ENCODE measurements at places on chromosomes 12 and 14.
A peak's percentile ranks its signal among the peaks of the same experiment; 100 is the strongest.

- DNase-seq = no peak
- H3K27me3 ChIP-seq = no peaks in the 10 kb centered on the region
- H3K4me3 ChIP-seq = no peak overlapping the region
- H3K36me3 ChIP-seq = no peaks in the 10 kb centered on the region
- no peak overlapping the region for H3K27ac ChIP-seq
Measured at GRCh38 chr14:87492561-87492960, 500.4 kb downstream of the GALC start.

DNA sequence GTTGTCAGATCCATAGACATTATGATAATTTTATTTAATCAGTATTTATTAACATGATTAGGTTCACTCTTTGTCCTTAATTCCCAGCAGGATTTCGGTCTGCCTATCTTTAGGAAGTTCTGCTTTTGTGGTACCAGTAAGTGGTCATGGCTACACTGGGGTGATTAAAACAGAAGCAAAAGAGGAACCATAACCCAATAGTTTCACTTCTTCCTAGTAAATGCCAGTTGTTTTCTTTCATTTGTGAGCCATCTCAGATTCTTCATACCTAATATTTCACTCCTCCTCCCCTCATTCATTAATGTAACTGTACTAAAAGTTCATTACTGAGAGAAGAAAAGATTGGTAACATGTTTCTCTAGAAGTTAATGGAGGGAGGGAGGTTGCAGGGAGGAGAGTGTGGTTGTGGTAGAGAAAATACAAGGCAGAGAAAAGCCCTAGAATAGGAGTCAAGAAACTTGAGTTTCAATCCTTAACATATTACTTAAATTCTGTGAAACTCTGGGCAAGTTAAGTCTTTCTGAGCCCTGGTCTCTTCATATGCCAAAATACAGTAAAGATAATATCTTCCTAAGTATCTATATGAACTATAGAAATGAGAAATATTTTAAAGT, 101.2 kb downstream of the PEBP1 start:
- no peaks in the 10 kb centered on the region for H3K27me3 ChIP-seq
- peaks cover 5% of the 10 kb centered on the region for H3K4me1 ChIP-seq
- H3K36me3 ChIP-seq = peaks cover 19% of the 10 kb centered on the region
- no peak overlapping the region for H3K27ac ChIP-seq
- H3K4me3 ChIP-seq = no peak overlapping the region
- DNase-seq = no peak

- DNase-seq = no peak
- peaks cover 46% of the 10 kb centered on the region for H3K36me3 ChIP-seq
- H3K27ac ChIP-seq = peak overlapping the region; percentile 96
- peaks cover 90% of the 10 kb centered on the region for H3K4me1 ChIP-seq
- H3K4me3 ChIP-seq = peak overlapping the region; percentile 69
- no peaks in the 10 kb centered on the region for H3K27me3 ChIP-seq
Measured at GRCh38 chr12:111434049-111434448, 28.3 kb downstream of the SH2B3 start.

- no peaks in the 10 kb centered on the region for H3K36me3 ChIP-seq
- H3K4me1 ChIP-seq = no peaks in the 10 kb centered on the region
- H3K27me3 ChIP-seq = no peaks in the 10 kb centered on the region
- no peak overlapping the region for H3K4me3 ChIP-seq
Measured at GRCh38 chr12:128083132-128083729, 183.7 kb upstream of the TMEM132C start.

- peaks cover 73% of the 10 kb centered on the region for H3K36me3 ChIP-seq
- no peaks in the 10 kb centered on the region for H3K27me3 ChIP-seq
- peak overlapping the region; percentile 56 for H3K4me3 ChIP-seq
- DNase-seq = peak; percentile 68
Measured at GRCh38 chr14:100106250-100107112, 41.3 kb downstream of the EVL start.

DNA sequence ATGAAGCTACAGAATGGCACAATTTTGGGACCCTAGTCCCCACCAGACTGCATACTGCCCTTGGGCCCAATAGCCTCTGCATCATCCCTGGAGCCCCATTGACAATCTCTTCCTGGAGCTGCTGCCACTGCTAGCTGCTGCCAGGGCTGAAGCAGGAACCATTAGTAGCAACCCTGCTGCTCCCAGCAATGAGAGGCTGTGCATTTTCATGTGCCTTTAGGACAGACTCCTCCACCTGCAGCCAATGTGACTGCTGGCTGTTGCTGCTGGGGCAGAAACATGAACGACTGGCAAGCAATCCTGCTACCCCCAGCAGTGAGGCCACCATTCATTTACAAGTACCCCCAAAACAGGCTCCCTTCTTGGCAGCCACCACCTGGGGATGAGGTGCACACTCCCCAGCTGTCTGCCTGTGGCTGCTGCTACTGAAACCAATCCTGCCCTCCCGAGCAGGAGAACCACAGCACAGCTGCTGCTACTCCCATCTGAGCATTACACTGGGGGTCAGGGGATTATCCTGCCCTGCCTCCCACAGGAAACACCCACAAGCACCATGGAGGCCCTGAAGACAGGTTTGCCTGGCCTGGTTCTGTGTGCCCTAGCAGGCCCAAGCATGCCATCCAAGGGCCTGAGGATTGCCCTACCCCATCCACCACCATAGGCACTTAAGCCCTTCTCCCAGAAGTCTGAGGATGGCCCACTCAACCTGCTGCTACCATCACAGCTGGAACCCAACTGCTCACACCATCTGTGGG, 181.0 kb downstream of the MYRFL start:
- no peak overlapping the region for H3K27ac ChIP-seq
- DNase-seq = no peak
- H3K4me1 ChIP-seq = no peaks in the 10 kb centered on the region
- no peak overlapping the region for H3K4me3 ChIP-seq

GRCh38 chr12:32397696-32398095, 1.7 kb upstream of the FGD4 start:
- H3K27ac ChIP-seq = no peak overlapping the region
- no peaks in the 10 kb centered on the region for H3K36me3 ChIP-seq
- H3K4me1 ChIP-seq = peaks cover 1% of the 10 kb centered on the region
- H3K4me3 ChIP-seq = no peak overlapping the region

GRCh38 chr12:125841332-125841731, 776.1 kb downstream of the AACS start:
- no peaks in the 10 kb centered on the region for H3K4me1 ChIP-seq
- no peaks in the 10 kb centered on the region for H3K36me3 ChIP-seq
- no peak overlapping the region for H3K27ac ChIP-seq
- DNase-seq = no peak
- H3K27me3 ChIP-seq = peaks cover 3% of the 10 kb centered on the region

DNA sequence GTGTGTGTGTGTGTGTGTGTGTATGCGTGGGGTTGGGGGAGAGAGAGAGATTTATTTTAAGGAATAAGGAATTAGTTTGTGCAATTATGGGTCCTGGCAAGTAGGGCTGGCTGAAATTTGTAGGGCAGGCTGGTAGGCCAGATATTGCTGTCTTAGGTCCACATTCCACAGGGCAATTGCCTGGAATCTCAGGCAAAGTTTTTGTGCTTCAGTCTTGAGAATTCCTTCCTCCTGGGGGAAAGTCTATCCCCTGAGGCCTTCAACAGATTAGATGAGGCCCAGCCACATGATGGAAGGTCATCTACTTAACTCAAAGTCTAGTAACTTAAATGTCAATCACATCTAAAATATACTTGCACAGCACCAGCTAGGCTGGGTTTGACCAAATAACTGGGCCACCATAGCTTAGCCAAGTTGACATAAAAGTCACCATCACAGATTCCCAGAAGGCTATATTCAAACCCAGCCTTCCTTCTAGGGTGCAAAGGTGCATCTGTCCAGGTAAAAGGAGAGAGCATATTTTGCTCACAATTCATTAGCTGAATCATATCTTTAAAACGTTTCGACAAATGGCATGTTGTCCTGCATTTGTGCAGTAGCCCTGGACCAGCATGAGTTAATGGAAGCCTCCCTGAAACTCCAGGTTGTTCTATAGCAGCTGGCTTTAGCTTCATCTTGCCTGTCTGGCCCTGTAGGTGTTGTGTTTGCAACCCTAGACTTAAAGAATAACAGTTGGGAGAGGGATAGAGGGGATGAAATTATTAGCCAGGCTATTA, 63.1 kb downstream of the C14orf132 start:
- peaks cover 3% of the 10 kb centered on the region for H3K27me3 ChIP-seq
- no peak for DNase-seq
- no peak overlapping the region for H3K4me3 ChIP-seq
- H3K27ac ChIP-seq = no peak overlapping the region
- peaks cover 2% of the 10 kb centered on the region for H3K4me1 ChIP-seq
- no peaks in the 10 kb centered on the region for H3K36me3 ChIP-seq

DNA sequence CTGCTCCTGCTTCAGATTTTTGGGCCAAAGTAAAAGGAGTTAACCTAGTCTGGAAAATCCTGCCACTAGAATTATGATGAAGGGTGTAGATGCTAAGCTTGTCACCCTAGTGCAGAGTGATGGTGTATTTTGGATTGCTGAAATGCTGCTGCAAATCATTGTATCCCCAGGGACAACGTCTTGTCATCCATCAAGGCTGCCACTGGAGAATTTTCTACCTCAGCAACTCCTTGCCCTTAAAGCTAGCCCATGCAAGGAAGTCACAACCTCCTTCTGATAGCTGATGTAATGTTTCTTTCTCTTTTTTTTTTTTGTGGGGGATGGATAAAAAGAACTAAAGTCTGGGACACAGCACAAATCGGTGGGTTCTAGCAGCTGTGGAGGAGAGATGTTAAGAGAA, 139.4 kb upstream of the FRMD6 start:
- no peak overlapping the region for H3K27ac ChIP-seq
- DNase-seq = no peak
- no peak overlapping the region for H3K4me3 ChIP-seq
- no peaks in the 10 kb centered on the region for H3K4me1 ChIP-seq
- no peaks in the 10 kb centered on the region for H3K36me3 ChIP-seq

DNA sequence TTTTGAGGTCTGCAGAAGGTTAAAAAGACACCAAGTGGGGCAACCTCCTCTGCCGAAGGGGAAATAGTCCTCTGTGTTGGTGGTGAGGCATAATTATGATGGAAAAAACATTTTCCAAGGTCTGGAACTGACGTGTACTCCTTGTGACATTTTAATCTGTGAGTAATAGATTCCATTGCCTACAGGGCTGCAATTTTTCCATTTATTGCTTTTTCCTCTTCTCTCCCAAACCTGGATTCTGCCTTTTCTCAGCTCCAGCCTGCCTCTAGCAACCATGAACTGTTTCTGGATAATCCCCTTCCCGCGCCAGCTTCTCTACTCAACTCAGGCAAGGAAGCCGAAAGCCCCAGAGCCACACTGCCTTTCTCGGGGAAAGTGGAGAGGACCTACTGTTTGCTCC, 230.1 kb upstream of the PLXNC1 start:
- H3K27ac ChIP-seq = no peak overlapping the region
- no peaks in the 10 kb centered on the region for H3K36me3 ChIP-seq
- no peak overlapping the region for H3K4me3 ChIP-seq
- H3K4me1 ChIP-seq = peaks cover 4% of the 10 kb centered on the region
- DNase-seq = no peak

GRCh38 chr14:60882219-60882618, 98.7 kb downstream of the TRMT5 start:
- H3K36me3 ChIP-seq = peaks cover 62% of the 10 kb centered on the region
- H3K27me3 ChIP-seq = no peaks in the 10 kb centered on the region
- H3K4me1 ChIP-seq = peaks cover 12% of the 10 kb centered on the region
- H3K27ac ChIP-seq = no peak overlapping the region
- no peak for DNase-seq

DNA sequence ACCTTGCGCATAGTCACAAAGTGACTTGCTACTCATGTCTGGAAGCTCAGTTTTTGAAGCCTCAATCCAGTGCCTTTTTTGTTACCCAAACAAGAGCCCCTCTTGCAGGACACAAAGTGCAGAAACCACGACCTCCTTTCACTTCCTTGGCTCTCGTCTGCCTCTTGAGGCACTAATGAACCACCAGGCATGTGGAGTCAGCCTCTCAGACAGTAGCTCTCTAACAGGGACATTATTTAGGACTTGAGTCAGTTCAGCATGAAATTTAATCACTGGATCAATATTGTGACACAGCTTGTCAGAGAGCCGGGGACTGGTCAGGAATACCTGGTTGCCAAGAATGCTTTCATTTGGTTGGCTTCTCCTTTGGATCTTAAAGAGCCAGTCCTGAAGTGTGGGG, 46.7 kb downstream of the HSPB8 start:
- H3K4me1 ChIP-seq = no peaks in the 10 kb centered on the region
- no peaks in the 10 kb centered on the region for H3K36me3 ChIP-seq
- H3K27me3 ChIP-seq = peaks cover 8% of the 10 kb centered on the region

GRCh38 chr14:59465316-59466135, at the start of gene GPR135:
GPR135 (minus strand) TSS chr14:59465380; CDS start chr14:59465226, 154 bp downstream.
- no peak for DNase-seq
- peak within 1 kb of the TSS; percentile 75 for H3K27ac ChIP-seq
- peaks cover 4% of the 10 kb centered on the region for H3K36me3 ChIP-seq
- H3K4me3 ChIP-seq = peak within 1 kb of the TSS; percentile 83
- H3K27me3 ChIP-seq = peaks cover 4% of the 10 kb centered on the region

- H3K4me3 ChIP-seq = no peak overlapping the region
- peaks cover 3% of the 10 kb centered on the region for H3K27me3 ChIP-seq
- no peak for DNase-seq
- no peak overlapping the region for H3K27ac ChIP-seq
Measured at GRCh38 chr12:75754698-75755097, 243.3 kb upstream of the KRR1 start.

All from activated naive CD8-positive, alpha-beta T cell treated with anti-CD3 and anti-CD28 coated beads for 36 hours (primary cell).